ENCODE measurements at places on chromosomes 4 and X. TPM values are rescaled to one million over a fixed set of nuclear protein-coding genes. Genes with fewer than 3 reads are reported as not detected.

DNA sequence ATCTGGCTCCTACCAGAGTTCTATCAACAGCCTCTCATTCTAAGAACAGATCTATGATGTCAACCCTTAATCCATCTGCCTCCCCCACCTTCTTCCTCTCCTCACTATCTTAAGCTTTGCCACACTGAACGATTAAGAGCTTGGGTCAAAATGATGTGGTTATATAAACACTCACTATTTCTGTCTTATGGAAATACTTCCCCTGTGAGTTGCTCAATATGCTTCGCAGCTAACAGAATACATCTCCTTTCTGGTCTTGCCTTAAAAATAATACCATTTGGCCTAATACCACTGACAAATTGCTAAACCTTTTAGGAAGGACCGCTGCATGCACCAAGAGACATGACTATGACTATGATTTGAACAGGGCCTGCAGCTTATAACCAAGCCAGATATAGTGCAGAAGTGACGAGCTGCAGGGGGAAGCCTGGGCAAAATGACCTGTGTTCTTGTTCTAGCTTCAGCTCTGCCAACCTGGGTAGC lies 130.9 kb downstream of the RNF150 start:
- no peaks in the 10 kb centered on the region for H3K36me3 ChIP-seq
- no peak for DNase-seq
- peak overlapping the region; percentile 9 for H3K27ac ChIP-seq

- DNase-seq, result no peak
- no peak overlapping the region for H3K27ac ChIP-seq
- H3K4me1 ChIP-seq, result no peaks in the 10 kb centered on the region
- H3K36me3 ChIP-seq, result no peaks in the 10 kb centered on the region
- no peaks in the 10 kb centered on the region for H3K27me3 ChIP-seq
Measured at GRCh38 chr4:120977435-120977997, 55.0 kb upstream of the PRDM5 start.

GRCh38 chr4:169940460-169940859 lies 85.7 kb downstream of the MFAP3L start:
- H3K36me3 ChIP-seq, result no peaks in the 10 kb centered on the region
- H3K4me1 ChIP-seq, result no peaks in the 10 kb centered on the region
- no peak for DNase-seq

GRCh38 chr4:110348711-110349383 lies 127.1 kb upstream of the ENPEP start:
- H3K4me3 ChIP-seq, result no peak overlapping the region
- no peaks in the 10 kb centered on the region for H3K27me3 ChIP-seq
- no peaks in the 10 kb centered on the region for H3K4me1 ChIP-seq
- no peak overlapping the region for H3K27ac ChIP-seq
- H3K36me3 ChIP-seq, result no peaks in the 10 kb centered on the region

The ELMOD2 gene
- 35.1 TPM for total RNA-seq

- H3K4me3 ChIP-seq, result no peak overlapping the region
- H3K36me3 ChIP-seq, result no peaks in the 10 kb centered on the region
- H3K27me3 ChIP-seq, result no peaks in the 10 kb centered on the region
- DNase-seq, result no peak
- H3K4me1 ChIP-seq, result no peaks in the 10 kb centered on the region
Measured at GRCh38 chr4:30525662-30526315, 194.4 kb upstream of the PCDH7 start.

The DCAF8L2 gene
- not detected for total RNA-seq

The OPHN1 gene
- 7.4 TPM for total RNA-seq

GRCh38 chrX:54447461-54447860 lies 7.3 kb downstream of the TSR2 start:
- H3K4me3 ChIP-seq, result no peak overlapping the region
- no peak overlapping the region for H3K27ac ChIP-seq
- H3K36me3 ChIP-seq, result peaks cover 16% of the 10 kb centered on the region

GRCh38 chr4:173057442-173057841 lies 111.2 kb upstream of the GALNT7 start:
- H3K4me3 ChIP-seq, result peak overlapping the region; percentile 50
- peak; percentile 66 for DNase-seq
- H3K4me1 ChIP-seq, result peaks cover 8% of the 10 kb centered on the region
- H3K27me3 ChIP-seq, result no peaks in the 10 kb centered on the region
- peak overlapping the region; percentile 58 for H3K27ac ChIP-seq

GRCh38 chr4:123479944-123480343 lies 83.3 kb downstream of the SPRY1 start:
- H3K4me1 ChIP-seq, result peaks cover 9% of the 10 kb centered on the region
- H3K4me3 ChIP-seq, result no peak overlapping the region
- no peaks in the 10 kb centered on the region for H3K36me3 ChIP-seq
- no peaks in the 10 kb centered on the region for H3K27me3 ChIP-seq
- no peak overlapping the region for H3K27ac ChIP-seq
- DNase-seq, result no peak

The LEF1 gene
- 7.7 TPM for total RNA-seq

- no peaks in the 10 kb centered on the region for H3K36me3 ChIP-seq
- H3K27ac ChIP-seq, result no peak overlapping the region
- H3K4me3 ChIP-seq, result no peak overlapping the region
- H3K4me1 ChIP-seq, result no peaks in the 10 kb centered on the region
- DNase-seq, result peak; percentile 83
Measured at GRCh38 chrX:24259544-24260240, 54.2 kb downstream of the SUPT20HL2 start.
